Activated T-cell treated with anti-CD3 and anti-CD28 coated beads for 24 hours (primary cell): ENCODE measurements at places on chromosomes 1 and 21.

GRCh38 chr1:104718752-104719151, 969.1 kb downstream of the AMY1C start:
- DNase-seq = no peak

DNA sequence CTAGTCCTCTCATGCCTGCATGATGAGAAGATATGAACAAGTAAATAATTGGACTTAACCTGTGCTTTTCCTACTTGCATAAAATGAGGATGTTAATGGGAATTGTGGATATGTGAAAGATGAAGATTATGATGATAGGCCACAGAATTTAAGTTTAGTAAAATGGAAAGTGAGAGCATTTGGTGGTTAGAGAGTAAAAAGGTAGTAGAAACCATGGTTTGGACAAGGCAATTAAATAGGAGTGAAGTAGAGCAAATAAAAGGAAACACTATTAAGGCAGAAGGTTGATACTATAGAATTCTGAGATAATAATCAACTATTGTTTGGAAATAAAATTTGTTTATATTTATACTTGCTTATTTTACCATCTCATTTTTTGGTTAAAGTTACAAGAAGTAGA, 1162.5 kb downstream of the MRPL39 start:
- no peak for DNase-seq

GRCh38 chr21:39251326-39251725, 62.1 kb downstream of the BRWD1 start:
- no peak for DNase-seq

- DNase-seq = no peak
Observed at GRCh38 chr1:147215540-147215916, 9.6 kb downstream of the FMO5 start.

DNA sequence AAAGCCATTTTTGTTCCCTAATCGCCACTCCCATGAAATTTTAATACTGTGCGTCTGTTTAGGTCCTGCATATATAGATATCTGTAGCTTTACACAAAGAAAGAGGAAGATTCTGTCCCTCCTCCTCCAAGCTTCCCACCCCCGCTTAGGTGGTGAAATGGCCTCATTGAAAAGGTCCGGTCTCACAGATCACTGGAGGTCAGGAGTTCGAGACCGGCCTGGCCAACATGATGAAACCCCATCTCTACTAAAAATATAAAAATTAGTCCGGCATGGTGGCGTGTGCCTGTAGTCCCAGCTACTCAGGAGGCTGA, 20.9 kb downstream of the SLC2A7 start:
- no peak for DNase-seq

GRCh38 chr21:34599534-34600101, 15.3 kb downstream of the RCAN1 start:
- no peak for DNase-seq

DNA sequence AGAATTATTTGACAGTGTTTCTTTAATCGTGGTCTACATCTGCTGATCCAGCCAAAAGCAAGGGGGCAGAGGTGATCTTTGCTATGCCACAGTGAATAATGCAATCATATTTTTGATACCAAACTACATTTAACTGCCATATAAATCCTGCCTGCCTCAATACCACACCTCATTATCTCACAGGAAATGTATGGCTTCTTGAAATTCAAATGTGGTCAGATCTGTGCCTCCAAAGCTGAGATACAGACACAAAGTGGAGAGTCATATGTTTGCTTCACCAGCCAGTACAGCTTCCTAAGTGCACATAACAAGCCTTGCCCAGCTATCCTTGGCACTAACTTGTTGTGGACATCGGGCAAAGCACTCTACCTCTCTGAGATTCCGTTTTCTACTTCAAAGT, 250.0 kb upstream of the NFIA start:
- DNase-seq = no peak
